Fibroblast of gingiva (primary cell): ENCODE measurements at places on chromosomes 4 and X.
A peak's percentile ranks its signal among the peaks of the same experiment; 100 is the strongest.

DNA sequence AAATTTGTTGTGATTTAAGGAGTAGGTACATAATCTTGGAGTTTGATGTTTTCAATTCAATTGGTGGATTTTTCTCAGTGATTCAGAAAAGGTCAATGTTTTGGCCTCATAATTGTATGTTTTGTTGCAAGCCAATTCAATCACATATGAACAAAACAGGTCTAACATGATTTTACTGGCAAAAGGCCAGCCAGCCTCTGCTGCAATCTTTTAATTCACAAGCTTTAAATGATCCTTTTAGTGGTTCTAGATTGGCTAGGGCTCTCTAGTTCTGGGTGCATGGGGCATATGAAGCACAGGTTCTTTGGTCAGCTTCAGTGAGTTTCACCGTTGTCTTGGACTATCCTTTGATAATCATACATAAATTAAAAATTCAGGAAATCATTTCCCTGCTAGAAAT, 19.2 kb upstream of the SLC6A14 start:
- DNase-seq, result no peak

DNA sequence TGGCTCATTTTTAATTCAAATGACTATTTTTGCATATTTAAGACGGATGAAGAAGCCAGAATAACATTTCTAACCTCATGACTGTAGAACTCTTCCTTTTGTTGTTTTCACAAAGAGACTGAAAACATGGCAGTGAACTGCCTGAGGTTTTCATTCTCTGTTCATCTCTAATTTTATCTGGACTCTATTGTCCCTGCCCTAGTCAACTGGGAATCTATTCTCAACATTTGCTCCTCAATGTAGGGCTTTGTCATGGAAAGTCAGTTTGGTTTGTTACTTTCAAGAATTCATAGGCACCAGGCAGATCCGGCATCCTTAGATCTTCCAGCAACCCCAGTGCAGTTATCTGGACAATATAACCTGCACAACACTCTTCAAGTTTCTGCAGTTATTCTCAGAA, 277.0 kb downstream of the RAPGEF2 start:
- no peak for DNase-seq

GRCh38 chrX:53686151-53686885, at the start of gene HUWE1:
HUWE1 (minus strand) TSS chrX:53686719; CDS start chrX:53654107, 32,612 bp downstream.
- DNase-seq, result peak; percentile 65

GRCh38 chr4:2714061-2714770, 41.9 kb downstream of the TNIP2 start:
- no peak for DNase-seq

- DNase-seq, result no peak
Measured at GRCh38 chr4:38794051-38794450, 10.5 kb downstream of the TLR1 start.

GRCh38 chrX:22406201-22406737, 133.6 kb downstream of the CBLL2 start:
- DNase-seq, result no peak

GRCh38 chr4:116223040-116223732, 862.2 kb downstream of the TRAM1L1 start:
- DNase-seq, result no peak

DNA sequence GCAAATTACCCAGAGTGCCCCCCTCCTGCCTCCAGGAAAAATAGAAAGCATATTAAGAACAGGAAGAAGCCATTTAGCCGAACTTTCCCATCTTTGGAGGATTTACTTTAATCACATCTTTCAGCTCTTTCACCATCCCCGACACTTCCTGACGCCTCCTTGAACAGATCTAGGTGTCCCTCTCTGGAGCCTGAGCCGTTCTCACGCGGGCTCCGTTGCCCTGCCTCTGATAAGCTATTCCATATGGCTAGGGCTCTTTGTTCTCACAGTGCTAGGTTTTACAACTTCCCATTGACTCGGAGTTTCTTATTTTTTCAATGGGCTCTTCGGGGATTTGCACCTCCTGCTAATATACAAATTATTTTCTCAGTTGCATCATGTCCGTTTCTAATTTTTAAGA, 82.1 kb upstream of the GPC4 start:
- DNase-seq, result no peak

GRCh38 chrX:121032531-121032930, 14.9 kb upstream of the GLUD2 start:
- DNase-seq, result no peak

DNA sequence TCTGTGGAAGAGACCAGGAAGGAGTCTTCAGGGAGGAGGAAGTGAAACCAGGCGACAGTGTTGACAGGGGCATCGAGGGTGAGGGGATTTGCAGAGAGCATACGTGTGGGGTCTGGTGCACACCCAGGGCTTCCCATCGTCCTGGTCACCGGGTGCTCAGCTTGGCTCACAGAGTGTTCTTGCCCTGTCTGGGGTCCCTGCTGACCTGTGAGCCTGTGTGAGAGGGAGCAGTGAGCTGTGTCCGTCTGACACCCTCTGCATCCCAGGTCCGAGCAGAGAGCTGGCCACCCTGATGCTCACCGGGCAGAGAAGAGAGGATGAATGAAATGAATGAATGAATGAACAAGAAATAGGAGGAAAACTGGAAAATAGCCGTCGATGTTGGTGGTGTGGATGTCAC, 46.5 kb downstream of the CPZ start:
- DNase-seq, result no peak

DNA sequence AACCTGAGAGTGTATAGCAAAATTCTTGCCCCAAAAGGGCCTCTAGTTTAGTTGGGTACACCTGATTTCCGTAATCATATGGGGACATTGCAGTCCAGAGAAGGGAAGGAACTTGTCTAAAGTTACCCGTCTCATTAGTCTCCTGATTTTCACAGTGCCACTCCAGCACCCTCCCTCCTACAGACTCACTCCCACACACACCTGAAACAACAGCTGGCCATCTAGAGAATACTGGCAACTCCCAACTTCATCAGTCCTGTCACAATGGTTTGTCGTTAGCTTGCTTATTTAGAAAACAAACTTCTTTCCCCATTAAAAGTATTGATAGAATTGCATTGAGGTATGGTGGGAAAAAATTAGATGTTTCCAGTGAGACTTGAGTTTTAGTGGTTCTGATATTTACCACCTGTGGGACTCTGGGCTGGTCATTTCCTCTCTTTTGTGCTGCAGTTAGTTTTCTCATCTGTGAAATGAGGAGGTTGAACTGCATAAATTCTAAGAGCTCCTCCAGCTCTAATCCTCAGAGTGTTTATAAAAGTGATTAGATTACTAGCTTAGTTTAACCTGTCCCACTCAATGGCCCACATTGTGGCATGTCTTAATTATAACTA, 1.7 kb downstream of the IL13RA1 start:
- no peak for DNase-seq

DNA sequence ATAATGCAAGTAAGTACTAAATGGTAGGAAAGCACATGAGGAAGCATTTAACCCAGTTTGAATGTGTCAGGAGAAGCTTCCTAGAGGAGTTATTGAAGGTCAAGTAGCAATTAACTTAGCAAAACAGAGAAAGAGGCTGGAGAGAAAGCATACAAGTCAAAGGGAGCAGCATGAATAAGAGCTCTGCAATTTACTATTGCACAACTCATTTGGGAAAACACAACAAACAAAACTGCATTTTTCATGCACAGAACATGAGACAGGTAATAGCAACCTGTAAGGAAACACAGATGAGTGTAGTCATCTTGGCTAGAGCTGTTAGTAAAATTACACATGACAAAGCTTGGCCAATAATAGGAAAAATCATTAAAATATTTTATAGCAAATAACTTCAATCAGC, 538.1 kb downstream of the PPP4R3C start:
- peak; percentile 12 for DNase-seq

GRCh38 chr4:183328832-183329231, 6.6 kb upstream of the CLDN24 start:
- no peak for DNase-seq

DNA sequence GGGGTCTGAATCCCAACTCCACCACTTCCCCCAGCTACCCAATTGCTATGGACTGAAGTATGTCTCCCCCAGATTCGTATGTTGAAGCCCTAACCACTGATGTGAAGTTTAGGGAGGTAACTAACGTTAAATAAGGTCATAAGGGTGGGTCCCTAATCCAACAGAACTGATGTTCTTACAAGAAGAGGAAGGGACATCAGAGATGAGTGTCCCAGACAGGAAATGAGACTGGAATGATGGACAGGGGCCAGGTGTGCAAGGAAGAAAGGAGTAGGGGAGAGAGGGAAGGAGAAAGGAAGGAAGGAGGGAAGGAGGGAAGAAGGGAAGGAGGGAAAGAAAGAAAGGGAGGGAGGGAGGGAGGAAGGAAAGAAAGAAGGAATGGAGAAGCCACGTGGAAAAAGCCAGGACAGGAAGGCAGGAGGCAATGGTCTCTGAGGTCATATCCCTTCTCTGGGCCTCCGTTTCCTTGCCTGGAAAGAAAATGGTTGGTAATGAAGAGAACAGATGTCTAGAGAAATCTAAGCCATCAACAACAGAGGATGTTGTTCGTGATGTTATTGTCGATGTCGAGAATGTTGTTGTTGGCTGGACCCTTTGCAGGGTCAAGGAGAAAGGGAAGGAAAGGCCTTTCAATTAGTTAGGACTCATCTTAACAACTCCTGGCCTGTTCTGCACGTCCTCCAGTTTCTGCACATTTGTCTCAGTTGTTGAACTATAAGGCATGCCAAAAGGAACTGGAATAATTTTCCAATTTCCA, 59.0 kb upstream of the FGFBP2 start:
- DNase-seq, result no peak

DNA sequence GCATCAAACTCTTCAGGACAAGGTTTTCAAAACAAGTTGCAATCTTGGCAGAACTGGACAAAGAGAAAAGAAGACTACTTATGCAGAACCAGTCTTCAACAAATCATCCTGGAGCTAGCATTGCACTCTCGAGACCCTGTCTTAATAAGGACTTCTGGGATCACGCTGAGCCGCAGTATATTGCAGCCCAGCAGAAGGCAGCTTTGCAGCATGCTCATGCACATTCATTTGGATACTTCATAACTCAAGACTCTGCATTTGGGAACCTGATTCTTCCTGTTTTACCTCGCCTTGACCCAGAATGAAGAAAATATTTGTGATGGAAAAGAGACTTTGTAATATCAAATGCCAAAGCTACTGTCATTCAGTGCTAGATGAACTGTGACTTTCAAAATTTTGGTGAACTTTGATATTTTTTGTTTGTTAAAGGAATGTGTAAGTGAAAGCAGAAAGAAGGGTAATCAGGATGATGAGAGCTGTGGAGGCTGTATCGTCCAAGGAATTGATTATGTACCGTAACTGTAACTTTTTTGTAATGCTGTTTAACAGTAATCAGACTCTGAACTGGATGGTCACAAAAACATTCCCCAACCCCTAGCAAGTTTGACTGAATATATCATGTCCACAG, 27.2 kb downstream of the HSPA4L start:
- DNase-seq, result peak; percentile 11

- no peak for DNase-seq
Measured at GRCh38 chr4:130124066-130124465, 1028.1 kb downstream of the C4orf33 start.

GRCh38 chr4:106371161-106371560, 2.6 kb upstream of the GIMD1 start:
- DNase-seq, result peak; percentile 10

- no peak for DNase-seq
Measured at GRCh38 chr4:115117651-115118050, 4.2 kb upstream of the NDST4 start.

- no peak for DNase-seq
Measured at GRCh38 chrX:135275973-135276372, 24.1 kb downstream of the ETDA start.

GRCh38 chr4:19329631-19330030, 922.1 kb upstream of the SLIT2 start:
- DNase-seq, result no peak

GRCh38 chr4:79854856-79855502, 218.1 kb downstream of the ANTXR2 start:
- no peak for DNase-seq

DNA sequence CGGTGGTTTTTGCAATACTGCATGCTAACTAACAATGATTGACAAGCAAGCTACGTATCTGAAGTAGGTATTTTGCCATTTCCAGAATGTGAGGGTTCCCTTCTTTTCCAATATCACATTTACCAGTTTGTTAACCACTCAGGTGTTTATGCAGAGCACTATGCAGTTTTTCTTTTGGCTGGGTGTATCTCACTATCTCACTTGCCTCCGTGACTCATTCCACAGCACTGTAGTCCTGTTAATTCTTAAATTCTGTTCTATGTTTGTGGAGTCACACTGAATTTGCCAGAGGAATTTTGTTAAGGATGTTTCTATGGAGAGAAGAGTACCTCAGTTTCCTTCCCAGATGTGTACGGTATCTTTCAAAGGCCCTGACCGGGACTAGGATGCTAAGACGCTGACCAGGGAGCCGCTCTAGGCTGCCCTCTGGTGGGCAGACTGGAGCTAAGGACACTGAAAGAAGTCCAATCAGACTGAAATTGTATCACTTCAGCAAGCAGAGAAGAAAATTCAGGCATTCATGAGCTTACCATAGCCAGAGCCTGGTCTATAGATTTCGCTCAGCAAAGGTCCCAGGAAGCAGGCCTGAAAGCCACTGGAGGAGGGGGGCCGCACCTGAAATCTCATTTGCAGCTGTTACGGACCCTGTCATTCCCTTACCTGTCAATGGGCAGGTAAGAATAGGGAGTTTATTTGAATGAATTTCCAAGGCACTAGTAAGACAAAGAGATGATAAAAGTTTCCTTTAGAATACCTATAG, 388.4 kb upstream of the SPOCK3 start:
- peak; percentile 1 for DNase-seq
